NCI-H1092 treated with DMSO at 0.1 percent for 48 hours (cell line): ENCODE measurements at places on chromosomes 6 and 20.

GRCh38 chr6:3739311-3739897 lies 12.1 kb downstream of the PXDC1 start:
- DNase-seq, result no peak

- no peak for DNase-seq
These were observed 97.1 kb upstream of the TOP1 start for GRCh38 chr20:40931410-40932044.

DNA sequence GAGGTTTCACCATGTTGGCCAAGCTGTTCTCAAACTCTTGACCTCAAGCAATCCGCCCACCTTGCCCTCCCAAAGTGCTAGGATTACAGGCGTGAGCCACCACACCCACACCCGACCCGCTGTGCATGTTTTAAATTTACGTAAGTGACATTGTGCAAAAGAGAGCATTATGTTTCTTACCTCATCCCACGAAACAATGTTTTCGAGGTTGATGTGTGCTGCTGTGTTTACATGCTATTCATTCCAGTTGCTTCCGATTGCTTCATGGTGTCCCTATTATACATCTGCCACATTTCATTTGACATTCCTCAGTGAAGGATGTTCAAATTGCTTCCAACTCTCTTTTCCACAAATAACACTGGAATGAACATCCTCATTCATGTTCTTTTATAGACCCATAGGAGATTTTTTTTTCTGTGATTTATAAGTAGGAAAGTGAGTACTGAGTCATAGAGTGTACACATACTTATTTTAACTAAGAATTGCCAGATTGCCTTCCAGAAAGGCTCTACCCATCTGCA lies 403.9 kb upstream of the JARID2 start:
- no peak for DNase-seq

- DNase-seq, result peak; percentile 91
These were observed 22.8 kb downstream of the SRSF3 start for GRCh38 chr6:36616893-36617521.

GRCh38 chr6:90393232-90393884 lies 96.7 kb upstream of the BACH2 start:
- DNase-seq, result peak; percentile 47

GRCh38 chr20:6533351-6533750 lies 234.1 kb upstream of the BMP2 start:
- no peak for DNase-seq

DNA sequence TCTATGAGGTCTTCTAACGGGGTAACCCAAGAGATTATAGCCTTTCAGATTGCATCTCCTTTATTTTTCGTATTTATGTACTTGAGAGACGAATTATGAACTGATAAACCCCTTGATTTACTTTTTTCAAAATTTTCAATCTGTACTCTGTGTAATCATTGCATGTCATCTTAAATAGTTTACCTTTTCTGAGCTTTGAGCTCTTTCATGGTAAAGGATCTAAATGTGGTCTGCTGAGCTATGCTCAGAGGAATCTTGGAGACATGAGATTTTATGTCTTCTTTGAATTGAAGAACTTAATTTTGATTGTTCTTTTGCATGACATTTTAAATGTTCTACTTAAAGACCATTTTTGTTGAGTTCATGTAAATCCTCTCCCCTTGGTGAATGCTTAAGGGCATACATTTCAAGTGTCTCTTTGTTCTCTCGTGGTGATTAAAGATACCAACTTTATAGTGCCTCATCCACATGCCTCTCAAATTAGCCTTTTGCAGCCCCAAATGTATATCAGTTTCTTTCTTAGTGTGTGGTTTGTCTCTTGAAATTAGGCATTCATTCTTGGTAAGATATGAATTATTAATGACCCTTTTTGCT lies 116.3 kb upstream of the SCGN start:
- no peak for DNase-seq

- peak; percentile 28 for DNase-seq
These were observed 89.7 kb downstream of the MDGA1 start for GRCh38 chr6:37607944-37608343.

DNA sequence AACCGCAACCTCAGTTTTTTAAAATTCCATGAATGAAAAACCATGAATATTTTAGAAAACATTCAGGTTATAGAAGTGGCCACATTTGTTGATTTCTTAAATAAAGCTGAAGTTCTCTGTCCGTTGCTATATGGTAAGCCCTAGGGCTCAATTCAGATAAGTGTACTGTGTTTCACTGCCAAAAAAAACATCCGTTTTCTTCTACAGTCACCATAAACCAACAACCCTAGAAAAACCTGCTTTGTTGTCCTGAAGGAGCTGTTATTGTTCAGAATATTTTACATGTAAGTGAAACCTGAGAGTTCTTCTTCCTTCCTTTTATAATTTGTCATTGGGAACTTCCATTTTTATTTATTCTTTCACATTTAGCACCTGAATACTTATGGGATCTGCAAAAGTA lies 274.1 kb downstream of the TFAP2A start:
- DNase-seq, result peak; percentile 7

DNA sequence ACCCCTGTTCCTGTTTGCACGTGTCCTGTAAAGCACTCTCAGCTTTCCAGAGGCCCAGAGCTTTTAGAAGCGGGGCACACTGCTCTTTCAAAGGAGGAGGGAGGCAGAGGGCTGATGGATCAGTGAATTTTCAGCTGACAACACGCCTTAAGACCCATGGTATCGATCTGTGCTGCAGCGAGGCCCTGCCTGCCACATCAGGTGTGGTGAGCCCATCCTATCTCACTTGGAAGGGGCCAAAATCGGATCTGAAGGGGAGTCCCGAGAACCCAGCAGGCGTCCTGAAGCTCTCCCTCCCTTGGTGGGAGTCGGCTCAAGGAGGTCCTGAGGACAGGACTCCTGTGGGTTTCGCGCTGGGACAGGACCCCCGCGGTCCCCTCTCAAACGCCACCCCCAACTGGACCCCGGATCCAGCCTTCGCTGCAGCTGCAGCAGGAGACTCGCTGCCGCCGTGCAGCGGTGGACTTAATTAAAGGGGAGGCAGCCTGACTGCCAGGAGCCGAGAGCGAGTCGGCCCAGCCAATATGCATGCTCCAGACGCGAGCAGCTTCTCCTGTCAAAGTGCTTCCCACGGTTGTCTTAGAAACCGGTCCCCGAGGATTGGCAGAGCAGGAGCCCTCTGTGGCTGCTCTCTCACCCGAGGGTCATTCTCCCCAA lies 580.0 kb upstream of the ZNF337 start:
- DNase-seq, result peak; percentile 26

- DNase-seq, result no peak
These were observed 39.5 kb downstream of the MTFR2 start for GRCh38 chr6:136210398-136211165.

DNA sequence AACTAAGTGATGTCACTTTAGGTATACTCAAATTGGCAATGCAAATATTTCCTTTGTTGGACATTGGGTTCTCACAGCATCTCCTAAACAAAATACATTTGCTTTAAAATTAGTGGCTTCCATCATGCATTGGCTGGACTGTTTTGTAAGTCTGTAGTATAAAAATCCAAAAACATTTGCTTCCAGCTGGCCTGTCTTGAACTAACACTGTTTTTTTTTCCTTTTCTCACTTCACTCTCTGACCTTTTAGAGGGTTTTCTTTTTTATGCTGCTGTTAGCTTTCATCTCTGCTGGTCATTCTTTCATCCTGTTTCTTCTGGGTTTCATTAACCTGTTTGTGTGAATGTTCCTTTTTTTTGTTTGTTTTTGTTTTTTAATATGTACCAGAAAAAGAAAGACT lies 121.7 kb upstream of the MLIP start:
- no peak for DNase-seq

DNA sequence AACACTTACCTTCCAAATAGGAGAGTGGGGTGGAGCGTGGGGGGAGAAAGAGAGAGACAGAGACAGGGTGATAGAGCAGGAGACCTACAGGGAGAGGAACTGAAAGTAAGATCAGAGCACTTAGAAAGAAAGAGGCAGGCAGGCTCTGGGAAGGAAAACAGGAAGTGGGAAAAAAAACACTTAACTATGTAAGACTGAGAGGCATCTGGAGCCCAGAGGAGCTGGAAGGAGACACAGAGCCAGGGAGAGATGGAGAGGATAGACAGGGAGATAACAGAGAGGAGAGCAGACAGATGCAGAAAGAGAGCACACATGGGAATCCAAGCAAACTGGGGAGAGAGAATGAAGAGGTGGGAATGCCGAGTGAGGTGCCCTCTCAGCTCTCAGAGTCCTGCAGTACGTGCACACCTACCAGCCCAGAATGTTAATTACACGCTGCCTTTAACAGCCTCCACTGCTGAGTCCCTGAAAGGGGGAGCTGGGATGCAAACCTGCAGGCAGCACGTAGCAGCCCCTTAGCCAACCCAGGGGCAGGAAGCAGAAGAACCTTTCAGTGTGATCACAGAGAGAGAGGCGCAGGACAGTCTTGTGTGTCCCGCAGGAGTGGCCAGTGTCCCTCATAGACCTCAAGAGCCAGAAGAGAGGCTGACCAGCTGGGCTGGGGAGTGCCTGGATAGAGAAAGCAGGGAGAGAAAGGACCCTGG lies 132.7 kb upstream of the LRFN2 start:
- no peak for DNase-seq

- DNase-seq, result no peak
These were observed 89.7 kb downstream of the LY86 start for GRCh38 chr6:6678185-6678671.

- no peak for DNase-seq
These were observed 262.4 kb upstream of the MARCKS start for GRCh38 chr6:113594726-113595125.

GRCh38 chr6:7580537-7580926 lies 9.5 kb upstream of the SNRNP48 start:
- DNase-seq, result no peak

DNA sequence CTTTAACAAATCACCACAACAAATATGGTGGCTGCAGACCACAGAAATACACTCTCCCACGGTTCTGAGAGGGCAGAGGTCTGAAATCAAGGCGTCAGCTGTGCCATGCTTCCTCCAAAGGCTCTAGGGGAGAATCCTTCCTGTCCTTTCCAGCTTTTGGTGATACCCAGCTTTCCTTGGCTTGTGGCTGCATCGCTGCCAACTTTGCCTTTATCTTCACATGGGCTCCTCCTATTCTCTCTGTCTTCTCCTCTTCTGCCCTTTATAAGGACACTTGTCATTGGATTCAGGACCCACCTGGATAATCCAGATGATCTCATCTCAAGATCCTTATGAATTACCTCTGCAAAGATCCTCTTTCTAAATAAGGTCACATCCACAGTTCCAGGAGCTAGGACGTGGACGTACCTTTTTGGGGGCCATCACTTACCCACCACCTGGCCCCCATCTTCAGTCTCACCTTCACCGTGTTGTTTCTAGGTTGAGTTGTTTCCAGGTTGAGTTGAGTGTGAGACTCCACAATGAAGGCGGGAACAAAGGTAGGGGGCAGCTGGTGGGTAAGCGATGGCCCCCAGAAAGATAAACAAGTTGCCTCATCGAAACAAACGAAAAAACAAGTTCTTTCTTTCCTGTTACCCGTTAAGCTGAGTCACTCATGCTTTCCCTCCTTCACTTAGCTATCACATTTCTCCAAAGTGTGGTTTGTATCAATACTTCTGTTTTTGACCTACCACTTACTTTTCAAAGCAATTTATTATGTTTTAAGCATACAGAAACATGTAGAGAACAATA lies 68.9 kb upstream of the SLC22A16 start:
- no peak for DNase-seq

DNA sequence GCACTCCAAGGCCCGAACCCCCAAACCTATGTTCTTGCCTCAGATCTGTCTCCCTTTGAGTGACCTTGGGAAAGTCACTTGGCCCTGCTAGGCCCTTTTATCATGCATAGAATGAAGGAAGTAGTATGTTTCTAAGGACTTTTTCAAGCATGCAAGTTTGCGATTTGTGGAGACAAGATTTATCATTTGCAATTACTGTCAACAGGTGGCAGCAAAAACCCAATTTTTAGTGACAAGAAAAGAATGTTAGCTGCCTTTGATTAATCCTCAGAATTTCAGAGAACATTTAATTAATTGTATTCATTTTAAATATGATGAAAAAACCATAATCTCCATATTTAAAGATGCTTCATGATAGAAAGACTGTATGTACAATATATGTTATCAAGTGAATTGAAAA lies 28.3 kb upstream of the PREP start:
- peak; percentile 2 for DNase-seq

GRCh38 chr6:139271056-139271455 lies 20.7 kb downstream of the TXLNB start:
- DNase-seq, result no peak

- DNase-seq, result no peak
These were observed 27.8 kb upstream of the SMIM28 start for GRCh38 chr6:138349891-138350290.

DNA sequence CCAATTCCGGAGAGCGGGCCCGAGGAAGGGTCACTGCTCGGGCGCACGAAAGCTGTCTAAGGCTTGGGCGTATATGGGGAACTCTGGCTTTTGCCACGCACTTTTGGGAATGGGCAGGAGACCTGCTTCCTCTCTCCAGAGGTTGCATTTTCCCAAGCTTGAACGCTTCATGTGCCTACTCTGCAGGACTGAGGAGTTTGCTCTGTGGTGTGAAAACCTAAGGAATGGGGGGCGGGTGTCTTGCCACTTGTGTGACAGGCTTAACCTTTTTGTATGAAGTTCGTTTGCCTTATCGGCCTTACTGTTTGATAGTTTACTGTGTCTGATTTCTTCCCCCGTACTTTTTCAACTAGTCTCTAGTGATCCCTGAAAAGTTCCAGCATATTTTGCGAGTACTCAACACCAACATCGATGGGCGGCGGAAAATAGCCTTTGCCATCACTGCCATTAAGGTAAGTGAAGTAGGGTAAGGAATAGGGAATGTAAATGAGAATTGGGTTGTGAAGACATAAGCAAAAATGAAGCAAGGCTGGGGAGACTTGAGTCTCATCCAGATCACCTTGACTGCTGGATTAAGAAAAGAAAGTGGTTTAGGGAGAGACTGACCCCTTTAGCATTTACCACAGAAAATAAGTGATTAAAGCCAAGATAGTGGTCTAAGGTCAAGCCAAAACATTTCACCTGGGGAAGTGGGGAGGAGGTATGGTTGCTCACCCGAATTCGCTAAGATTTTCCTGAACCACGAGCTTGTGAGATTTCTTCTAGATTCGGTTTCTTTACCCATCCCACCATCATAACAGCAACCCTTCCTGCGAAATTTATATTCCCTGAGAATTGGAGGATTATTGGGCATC lies 627 bp downstream of the RPS18 start:
- no peak for DNase-seq

DNA sequence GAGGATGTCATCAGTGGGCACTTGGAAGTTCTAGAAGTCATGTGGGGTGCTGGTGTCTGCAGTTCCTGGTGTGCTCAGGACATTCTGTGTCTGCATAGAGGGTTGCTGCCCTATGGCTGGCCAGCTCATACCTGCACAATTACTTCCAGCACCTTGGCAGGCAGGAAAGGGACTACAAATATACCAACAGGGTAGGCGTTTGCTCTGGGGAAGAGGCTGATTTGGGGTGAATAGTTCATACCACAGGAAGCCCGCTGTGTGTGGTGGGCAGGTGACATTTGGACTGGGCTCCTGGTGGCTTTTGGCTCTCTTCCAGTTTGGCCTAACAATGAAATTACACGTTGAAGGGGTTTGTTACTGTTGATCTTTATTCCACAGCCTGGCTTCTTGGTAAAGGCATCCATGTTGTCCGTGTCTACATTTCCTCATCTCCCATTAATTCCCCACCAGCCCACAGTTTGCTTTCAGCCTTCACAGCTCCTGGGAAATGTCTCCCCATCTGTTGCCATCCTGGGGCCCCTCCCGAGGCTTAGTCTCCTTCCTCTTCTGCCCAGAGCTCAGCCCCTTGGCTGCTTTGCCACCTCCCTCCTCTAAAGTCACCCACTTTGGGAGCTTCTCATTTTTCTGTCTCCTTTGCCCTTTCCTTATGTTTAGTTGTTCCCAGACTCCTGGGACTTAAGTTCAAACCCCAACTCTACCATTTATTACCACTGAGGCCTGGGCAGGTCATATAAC lies 88.1 kb downstream of the RSPH3 start:
- DNase-seq, result peak; percentile 18

GRCh38 chr20:52034581-52034980 lies 157.0 kb downstream of the ZFP64 start:
- DNase-seq, result no peak
